Stimulated activated CD4-positive, alpha-beta T cell treated with anti-CD3 and anti-CD28 coated beads, Interleukin-1b, Interleukin-23, amount 100 ng/mL, for 1 hour (primary cell): ENCODE measurements at places on chromosomes 4 and X.

DNA sequence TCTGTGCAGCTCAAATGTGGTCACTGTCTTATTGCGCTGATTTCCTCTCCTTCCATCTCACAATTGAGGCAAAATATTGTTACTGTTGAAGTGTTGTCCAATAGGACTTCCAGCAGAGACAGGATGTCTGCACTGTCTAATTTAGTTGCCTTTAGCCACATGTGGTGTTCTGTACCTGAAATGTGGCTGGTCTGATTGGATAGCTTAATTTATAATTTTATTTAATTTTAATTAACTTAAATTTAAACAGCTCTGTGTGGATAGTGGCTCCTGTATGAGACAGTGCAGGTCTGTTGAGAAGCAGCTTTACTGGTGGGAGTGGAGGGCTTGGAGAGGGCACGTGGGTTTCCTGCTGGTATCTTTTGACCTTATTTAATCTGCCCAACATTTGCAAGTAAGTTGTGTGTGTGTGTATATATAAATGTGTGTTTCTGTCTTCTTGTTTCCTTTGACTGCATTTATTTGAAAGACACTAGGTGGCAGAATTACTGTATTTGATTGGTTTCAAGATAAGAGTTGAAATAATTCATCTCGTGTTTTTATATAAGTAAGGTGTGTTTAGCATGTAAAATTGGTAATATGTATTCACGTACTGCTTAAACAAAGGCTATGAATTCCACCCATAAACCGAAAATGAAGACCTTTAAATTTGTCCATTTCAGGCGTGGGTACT lies 55.3 kb upstream of the MSANTD1 start:
- no peak for DNase-seq

- DNase-seq, result no peak
Measured at GRCh38 chr4:1238676-1239000, 10.3 kb downstream of the CTBP1 start.

- no peak for DNase-seq
Measured at GRCh38 chr4:107747748-107748486, 27.9 kb upstream of the PAPSS1 start.

- no peak for DNase-seq
Measured at GRCh38 chr4:140331245-140331644, 42.2 kb upstream of the SCOC start.

- DNase-seq, result no peak
Measured at GRCh38 chrX:132774010-132774714, 184.3 kb downstream of the HS6ST2 start.

DNA sequence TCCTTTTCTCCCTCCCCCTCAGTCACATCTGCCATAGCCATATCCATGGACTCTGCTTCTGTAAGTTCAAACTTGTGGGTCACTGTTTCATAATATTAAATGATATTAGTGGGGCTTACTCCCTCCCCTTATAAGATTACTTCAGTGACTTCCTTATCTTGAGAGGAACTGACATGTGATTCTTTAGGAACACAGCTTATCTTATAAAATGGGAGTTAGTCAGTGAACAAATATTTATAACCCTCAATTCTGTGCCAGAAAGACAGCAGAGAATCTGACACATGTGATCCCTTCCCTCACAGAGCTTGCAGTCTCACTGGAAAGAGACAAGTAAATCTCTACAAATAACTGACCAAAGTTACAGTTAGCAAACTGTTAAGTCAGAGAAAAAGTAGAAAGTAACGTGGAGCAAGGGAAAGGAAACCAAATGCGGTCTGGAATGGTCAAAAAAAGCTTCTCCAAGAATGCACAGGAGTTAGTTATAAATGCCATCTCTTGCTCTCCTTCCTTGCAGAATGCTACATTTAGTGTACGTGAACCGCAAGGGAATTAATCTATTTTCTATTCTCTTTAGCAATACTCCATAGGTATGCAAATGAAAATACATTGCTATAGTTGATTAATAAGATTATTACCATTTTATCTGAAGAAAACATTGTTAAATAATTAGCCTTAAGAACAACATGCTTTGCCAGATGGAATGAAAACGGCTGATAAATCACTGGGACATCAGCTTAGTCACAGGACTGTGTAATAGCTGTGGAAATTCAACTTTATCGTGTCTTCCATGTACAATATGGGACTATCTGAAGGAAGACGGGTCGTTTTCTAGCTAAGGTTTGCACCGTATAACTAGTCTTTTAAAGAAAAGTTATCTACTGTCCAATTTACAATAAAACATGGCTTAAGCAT lies 29.0 kb downstream of the SGMS2 start:
- no peak for DNase-seq

DNA sequence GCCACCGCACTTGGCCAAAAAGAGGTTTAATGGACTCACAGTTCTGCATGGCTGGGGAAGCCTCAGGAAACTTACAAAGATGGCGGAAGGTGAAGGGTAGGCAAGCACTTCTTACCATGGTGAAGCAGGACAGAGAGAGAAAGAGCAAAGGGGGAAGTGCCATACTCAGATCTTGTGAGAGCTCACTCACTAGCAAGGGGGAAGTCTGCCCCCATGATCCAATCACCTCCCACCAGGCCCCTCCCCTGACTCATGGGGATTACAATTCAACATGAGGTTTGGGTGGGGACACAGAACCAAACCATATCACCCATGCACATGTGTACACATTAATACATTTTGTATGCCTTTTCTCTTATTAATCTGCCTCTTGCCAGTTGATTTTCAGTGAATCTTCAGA lies 77.2 kb upstream of the HSD17B10 start:
- no peak for DNase-seq

GRCh38 chr4:57303012-57303751 lies 193.0 kb upstream of the IGFBP7 start:
- DNase-seq, result no peak

- DNase-seq, result no peak
Measured at GRCh38 chrX:139801397-139801813, 93.4 kb upstream of the MCF2 start.

GRCh38 chrX:130083656-130084382 lies 26.5 kb downstream of the ELF4 start:
- no peak for DNase-seq

DNA sequence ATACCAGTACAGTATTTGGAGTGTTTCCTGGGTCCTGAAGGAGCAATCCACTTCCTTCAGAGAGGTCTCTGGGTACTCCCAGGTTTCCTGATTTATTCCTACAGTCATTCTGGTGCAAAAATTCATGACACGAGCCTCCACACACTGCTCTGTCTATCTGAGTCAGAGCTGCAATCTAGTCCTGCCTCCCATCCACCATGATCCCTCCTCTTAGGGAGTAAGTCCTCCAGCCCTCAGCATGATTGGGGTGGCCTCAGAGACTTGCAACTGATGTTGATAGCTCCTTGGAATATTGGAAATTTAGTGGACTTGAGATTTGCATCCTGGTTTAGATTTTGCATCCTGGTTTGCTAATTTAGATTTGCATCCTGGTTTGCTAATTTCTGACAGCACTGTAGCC lies 20.5 kb downstream of the CNGA1 start:
- no peak for DNase-seq

GRCh38 chrX:155112171-155112570 lies 40.9 kb downstream of the BRCC3 start:
- DNase-seq, result no peak
